Activated T-cell treated with anti-CD3 and anti-CD28 coated beads, Interleukin-2, amount 50 U/mL, for 72 hours (primary cell): ENCODE measurements at places on chromosomes 12 and 14.

DNA sequence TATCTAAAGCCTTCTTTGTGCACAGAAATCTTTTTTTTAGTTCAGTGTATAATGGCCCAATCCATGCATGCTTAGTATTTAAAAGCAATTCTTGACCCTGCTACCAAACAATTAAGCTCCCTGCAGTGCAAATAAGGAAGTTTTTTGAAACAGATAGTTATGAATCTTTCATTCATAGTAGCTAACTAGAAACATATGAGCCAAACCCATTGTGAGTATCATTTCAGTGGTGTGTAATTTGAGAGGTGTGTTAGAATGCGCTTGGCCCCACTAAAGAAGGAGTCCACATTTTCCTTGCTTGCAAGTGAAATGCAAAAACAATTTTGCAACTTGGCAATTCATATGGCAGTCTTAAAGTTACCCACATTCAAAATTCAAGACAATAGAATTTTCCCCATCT is 14.4 kb downstream of the EPS8 start:
- DNase-seq = no peak

- no peak for DNase-seq
Observed at GRCh38 chr12:8828257-8829124, 6.1 kb downstream of the A2ML1 start.

DNA sequence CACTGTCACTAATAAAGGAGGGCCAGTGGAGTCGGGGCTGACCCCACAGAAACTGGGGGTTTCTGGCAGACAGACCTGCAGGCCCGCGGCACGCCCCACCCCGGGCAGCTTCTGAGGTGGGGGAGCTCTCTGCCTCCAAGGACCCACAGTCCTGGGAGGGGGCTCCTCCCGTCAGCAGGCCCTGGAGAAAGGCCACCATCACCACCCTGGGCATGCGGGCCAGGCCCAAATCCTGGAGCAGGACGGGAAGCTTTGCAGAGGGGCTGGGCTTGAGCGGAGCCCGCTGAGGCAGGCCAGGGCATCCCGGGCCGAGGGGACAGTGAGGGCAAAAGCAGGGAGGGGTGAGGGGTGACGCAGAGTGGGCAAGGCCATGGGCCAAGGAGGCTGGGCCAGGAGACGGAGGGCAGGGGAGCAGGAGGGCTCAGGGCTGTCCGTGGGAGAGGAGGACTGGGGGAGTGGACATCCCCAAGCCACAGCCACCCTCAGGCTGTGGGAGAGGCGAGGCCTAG is 11.1 kb upstream of the GPR132 start:
- DNase-seq = no peak

GRCh38 chr12:47364261-47364660 is 284.5 kb upstream of the AMIGO2 start:
- DNase-seq = no peak

DNA sequence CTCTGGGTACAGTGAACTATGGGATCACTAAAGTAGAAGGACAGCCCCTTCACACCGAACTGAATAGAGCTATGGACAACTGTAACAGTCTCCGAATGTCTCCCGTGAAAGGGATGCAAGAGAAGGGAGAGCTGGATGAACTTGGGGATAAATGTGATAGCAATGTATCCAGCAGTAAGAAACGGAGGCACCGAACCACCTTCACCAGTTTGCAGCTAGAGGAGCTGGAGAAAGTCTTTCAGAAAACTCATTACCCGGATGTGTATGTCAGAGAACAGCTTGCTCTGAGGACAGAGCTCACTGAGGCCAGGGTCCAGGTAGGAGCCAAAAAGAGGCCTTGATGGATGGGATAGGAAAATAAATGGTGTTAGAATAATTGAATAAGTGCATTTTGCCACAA is 3.5 kb downstream of the ALX1 start:
- DNase-seq = no peak

DNA sequence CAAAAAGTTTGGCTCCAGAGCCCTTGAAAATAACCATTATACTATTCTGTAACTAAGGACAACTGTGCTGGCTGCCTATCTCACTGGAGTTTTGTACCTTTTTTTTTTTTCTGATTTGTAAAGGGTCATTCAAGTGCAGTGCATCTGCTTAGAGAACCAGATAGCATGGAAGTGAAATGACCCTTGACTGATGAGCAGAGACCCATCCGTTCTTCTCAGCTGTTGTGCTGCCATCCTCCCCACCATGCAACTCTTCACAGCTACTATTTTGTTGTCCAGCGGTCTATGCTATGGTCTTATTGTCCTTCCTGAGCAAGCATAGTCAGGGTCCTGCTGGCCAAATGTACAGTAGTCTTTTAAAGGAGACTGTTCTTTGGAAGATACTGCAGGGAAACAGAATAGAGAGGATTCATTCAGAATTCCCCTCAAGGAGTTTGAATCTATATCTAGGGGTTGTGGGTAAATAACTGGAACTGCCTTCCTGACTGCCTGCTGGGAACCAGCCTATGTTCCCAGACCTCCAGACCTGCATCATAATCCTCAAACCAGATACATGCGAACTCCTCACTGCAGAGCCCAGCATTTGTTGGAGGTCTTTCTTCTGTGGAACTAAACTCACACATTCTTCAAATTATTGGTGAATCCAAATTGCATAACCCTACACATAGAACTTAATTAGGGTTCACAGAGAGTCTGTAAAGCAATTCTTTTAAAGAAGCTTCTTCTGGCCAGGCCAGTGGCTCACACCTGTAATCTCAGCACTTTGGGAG is 41.1 kb downstream of the GPR19 start:
- no peak for DNase-seq

DNA sequence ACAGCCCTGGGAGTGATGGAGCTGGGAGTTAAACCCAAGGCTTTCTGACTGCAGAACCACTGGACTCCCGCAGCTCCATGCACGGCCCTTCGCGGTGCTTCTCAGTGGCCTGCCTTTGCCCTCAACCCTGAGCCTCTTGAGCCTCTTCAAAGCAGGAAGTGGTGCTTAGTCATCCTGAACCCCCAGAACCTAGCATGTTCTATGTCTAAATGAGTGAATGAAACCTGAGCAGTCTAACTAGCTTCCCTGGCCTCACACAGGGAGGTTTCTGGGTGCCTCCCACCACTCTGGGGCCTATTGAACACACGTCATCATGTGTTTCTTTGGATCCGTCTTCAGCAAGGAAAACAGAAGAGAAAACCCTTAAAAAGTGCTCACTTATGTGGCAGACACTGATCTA is 117.9 kb upstream of the SFSWAP start:
- peak; percentile 58 for DNase-seq

- no peak for DNase-seq
Observed at GRCh38 chr14:35761922-35762321, 47.2 kb downstream of the RALGAPA1 start.

DNA sequence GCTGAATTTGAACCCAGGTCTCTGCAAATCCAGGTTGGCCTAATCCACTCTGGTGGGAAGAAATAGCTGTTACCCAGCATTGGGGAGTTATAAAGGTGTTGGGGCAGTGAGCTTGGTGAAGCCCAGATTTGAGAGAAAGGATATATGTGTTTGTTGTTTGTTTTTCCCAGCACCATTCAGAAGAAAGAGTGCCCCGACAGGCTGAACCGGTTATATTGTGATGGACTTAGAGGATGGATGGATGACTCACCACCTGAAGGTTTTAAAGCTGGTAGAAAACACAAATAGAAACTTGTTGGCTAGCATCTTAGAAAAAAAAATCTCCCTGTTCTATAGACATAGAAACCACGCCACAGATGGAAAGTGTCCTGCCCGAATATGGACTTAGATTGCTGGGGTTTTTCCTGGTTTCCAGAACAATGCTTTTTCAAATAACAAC is 404.6 kb downstream of the MED13L start:
- DNase-seq = no peak

DNA sequence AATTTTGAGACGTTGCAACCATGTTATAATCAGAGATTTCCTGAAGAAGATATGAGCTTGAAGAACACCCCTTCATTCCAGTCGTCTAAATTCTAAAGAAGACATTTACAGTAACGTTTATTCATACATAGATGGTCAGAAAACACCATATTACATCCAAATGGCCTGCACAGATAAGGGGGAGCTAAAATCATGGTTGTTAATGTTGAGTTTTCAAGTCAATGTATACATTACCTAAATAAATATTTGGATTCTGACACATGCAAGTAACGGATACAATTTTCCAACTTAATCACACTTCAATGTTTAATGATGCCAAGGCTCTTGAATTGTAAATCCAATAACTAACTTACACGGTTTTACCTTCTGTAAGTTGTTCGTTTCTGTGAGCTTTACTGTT is 318.4 kb downstream of the SLC6A15 start:
- no peak for DNase-seq

- no peak for DNase-seq
Observed at GRCh38 chr14:23568600-23569331, 1.2 kb upstream of the AP1G2 start.

DNA sequence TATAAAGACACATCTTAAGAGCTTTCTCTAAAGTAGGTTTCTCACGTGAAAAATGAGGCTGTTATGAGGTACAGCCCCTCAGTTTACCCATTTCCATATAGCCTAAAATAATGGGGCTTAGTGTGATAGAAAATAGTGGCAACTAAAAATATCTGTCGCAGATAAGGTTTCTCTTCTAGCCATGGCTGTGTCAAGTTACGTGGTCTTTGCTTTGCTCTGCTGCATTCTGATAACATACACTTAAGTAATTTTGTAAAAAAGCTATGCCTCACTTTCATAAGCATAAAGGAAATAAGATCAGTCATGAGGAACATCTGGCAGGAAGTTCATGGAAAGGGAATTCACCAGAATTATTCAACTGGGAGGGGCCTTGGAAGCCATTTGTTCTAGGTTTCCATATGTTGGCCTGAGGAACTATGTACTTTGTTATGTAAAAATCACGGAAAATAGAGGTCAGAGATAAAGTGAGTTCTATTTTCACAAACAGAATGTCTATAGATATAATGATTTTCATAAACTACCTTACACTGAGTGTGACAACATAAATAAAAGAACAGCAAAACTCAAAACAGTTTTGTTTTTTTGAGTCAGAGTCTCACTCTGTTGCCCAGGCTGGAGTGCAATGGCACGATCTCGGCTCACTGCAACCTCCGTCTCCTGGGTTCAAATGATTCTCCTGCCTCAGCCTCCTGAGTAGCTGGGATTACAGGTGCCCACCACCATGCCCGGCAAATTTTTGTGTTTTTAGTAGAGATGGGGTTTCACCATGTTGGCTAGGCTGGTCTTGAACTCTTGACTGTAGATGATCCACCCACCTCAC is 195.6 kb upstream of the KRR1 start:
- DNase-seq = no peak

DNA sequence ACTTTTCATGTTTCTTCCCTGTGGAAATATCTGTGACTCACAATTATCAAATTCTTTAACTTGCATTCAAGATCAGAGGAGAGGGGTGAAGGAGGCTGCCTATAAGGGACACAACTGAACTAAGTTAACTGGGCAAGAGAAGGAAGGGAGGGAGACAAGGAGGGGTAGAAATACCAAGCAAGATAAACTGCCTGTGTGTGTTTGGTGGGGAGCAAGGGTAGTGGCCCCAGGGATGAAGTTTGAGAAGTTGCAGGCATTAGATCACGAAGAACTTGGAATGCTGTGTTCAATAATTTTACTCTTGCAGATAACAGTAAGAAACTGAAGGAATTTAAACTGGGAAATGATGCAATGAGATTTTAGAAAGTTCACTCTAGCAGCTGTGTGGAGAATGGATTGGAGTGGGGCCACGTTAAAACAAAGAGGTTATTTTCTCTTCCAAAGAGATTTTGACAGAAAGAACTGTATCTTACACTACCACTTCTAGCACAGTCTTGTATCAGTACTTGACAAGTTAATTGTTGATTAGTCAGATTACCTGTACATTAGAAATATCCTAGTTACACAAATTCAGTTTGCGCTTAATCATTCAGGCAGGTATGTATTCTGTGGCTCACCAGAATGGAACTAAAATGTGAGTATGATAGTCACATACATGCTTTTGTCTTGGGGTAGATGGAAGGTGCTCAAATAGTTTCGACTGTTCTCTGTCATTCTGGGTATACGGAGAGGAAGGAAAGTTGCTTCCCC is 7.4 kb downstream of the PKP2 start:
- DNase-seq = no peak

GRCh38 chr14:36713960-36714703 is 52.5 kb downstream of the PAX9 start:
- no peak for DNase-seq

DNA sequence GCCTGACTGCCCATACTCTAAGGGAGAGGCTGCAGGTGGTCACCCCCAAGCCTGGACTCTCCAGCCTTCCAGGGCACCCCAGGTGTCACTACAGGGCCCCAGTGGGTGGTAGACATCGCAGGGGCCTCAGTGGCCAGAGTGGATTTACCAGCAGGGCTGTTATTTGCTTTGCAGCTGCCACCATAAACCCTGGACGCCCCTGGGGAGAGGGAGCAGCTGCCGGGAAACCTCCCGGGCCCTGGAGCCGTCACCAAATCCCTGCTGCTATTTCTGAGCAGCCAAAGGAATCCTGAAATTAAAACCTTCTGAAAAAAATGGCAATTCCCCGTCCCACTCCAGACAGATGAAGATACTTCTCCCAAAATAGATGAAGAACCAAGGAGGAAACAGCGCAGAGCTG is 13.9 kb downstream of the TMEM119 start:
- DNase-seq = no peak

- DNase-seq = no peak
Observed at GRCh38 chr14:84028080-84028604, 1501.8 kb upstream of the FLRT2 start.

DNA sequence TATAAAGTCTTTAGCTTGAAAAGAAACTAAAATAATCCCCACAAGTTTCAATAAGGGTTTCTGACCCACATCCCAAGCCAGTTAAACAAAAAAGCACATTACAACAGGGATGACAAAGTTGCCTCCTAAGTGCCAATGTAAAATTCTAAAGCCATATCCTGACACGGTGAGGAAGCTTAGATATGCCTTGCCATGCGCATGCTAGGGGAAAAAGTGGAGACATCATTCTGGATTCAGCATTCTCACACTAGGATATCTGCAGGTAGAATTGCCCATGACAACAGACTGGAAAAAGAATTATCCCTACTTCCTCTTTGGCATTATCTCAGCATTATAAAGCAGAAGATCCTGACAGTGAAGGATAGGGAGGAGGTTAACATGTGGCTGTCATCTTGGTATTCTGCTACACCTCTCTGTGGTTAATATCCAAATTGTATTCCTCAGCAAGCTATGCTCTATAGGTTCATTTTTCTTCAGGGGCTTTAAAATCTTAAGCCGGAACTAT is 4.9 kb downstream of the DUSP6 start:
- no peak for DNase-seq

DNA sequence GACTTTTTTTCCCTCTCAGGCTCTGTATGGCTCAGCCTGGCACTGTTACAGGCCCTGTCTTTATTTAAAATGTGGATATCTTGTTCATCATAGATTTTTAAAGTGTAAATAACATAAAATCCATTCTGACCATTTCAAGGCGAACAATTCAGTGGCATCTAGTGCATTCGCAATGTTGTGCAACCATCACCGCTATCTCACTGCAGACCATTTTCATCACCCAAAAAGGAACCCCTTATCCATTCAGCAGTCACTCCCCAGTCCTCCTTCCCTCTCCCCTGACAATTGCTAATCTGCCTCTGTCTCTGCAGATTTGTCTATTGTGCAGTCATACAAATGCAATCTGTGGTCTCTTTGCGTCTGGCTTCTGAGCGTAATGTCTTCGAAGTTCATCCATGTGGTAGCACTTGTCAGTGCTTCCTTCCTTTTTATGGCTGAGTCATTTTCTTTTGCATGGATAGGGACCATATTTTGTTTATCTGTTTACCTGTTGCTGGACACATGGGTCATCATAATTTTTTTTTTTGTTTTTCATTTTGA is 148.8 kb upstream of the LHX5 start:
- DNase-seq = no peak
